HFFc6 (cell line): ENCODE measurements at places on chromosomes 3 and 15. TPM values are rescaled to one million over a fixed set of nuclear protein-coding genes. Genes with fewer than 3 reads are reported as not detected.

- H3K4me1 ChIP-seq, result no peaks in the 10 kb centered on the region
- H3K27ac ChIP-seq, result no peak overlapping the region
- no peak overlapping the region for H3K4me3 ChIP-seq
- peaks cover 7% of the 10 kb centered on the region for H3K36me3 ChIP-seq
Observed at GRCh38 chr3:51703068-51703760, 3.7 kb upstream of the GRM2 start.

GRCh38 chr3:19427422-19428149 lies 279.3 kb downstream of the KCNH8 start:
- H3K36me3 ChIP-seq, result no peaks in the 10 kb centered on the region
- no peak overlapping the region for H3K27ac ChIP-seq
- no peaks in the 10 kb centered on the region for H3K27me3 ChIP-seq
- H3K4me3 ChIP-seq, result no peak overlapping the region
- no peak for DNase-seq

DNA sequence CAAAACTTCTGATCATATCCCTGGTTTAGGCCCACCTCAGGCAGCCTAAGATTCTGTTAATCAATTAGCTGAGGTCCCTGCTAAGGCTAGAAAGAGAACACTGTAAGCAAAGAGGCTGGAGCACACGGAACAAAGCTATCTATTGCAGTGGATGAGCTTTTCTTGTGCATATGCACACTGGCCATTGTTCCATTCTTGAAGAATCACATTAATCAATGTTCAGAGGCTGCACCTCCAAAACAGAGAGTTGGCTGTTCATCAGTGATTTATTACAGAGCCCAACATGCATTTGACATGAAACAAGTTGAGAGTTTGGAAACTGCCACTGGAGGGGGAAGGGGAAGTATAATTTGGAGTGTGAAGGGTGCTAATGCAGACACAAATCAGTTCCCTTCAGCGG lies 873.0 kb downstream of the ROBO1 start:
- peaks cover 11% of the 10 kb centered on the region for H3K36me3 ChIP-seq
- DNase-seq, result no peak
- H3K27ac ChIP-seq, result no peak overlapping the region
- H3K4me3 ChIP-seq, result no peak overlapping the region

DNA sequence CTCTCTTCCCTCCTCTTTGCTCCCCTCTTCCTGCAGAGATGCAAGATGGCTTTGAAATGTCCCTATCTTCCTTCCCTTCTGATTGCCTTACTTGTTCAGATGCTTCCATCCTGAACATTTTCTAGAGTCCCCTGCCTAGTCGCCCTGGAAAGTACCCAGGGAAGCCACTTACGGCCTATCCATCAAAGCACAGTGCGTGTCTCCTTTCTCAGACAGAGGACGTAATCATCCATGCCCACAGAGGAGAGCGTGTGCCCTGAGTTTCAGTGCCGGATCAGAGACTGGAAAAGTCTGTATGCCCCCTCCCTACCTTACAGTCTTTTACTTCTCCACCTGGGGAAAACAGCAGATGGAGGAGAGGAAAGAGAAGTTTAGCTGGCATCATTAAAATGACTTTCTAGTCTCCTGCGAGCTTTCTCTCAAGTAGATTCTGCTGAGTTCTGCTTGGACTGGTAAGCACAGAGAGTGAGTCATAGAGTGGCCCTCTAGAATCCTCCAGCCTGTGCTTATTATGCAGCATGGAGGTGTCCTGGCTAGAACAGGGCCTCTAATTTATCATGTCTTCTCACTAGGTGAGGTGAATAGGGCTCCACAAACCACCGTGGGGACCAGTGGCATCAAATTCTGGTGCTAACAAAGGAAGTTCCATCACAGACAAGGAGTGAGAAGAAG lies 114.6 kb downstream of the SLCO3A1 start:
- H3K27ac ChIP-seq, result no peak overlapping the region
- H3K36me3 ChIP-seq, result peaks cover 5% of the 10 kb centered on the region
- peaks cover 3% of the 10 kb centered on the region; the same call in 1 of the 2 replicates for H3K27me3 ChIP-seq
- H3K4me1 ChIP-seq, result peaks cover 47% of the 10 kb centered on the region
- H3K4me3 ChIP-seq, result no peak overlapping the region

- no peak overlapping the region for H3K27ac ChIP-seq
- peaks cover 10% of the 10 kb centered on the region; the same call in 1 of the 2 replicates for H3K36me3 ChIP-seq
- H3K4me3 ChIP-seq, result no peak overlapping the region
Observed at GRCh38 chr3:171372694-171373093, 87.5 kb downstream of the TNIK start.

DNA sequence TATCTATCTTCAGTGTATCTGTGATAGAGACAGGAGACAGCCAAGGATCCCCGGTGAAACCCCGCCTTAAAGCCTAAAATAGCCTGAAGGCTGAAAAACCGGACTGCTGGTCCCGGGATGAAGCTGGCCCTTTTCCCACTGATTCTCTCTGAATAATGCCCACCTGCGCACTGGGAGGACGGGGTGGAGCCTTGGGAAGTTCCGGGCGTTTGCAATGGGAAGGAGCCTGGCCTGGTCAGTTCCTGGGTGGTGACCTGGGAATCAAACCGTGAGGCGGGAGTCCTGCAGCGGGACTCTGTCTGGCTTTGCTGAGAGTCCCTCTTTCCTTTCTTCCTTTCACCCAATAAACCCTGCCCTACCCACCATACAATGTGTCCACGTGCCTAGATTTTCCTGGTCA lies 157.9 kb downstream of the C3orf38 start:
- H3K4me1 ChIP-seq, result no peaks in the 10 kb centered on the region
- H3K27me3 ChIP-seq, result peaks cover 1% of the 10 kb centered on the region; the same call in 1 of the 2 replicates
- H3K4me3 ChIP-seq, result no peak overlapping the region
- no peak for DNase-seq
- H3K27ac ChIP-seq, result no peak overlapping the region
- H3K36me3 ChIP-seq, result no peaks in the 10 kb centered on the region

ADAMTSL3 gene
- total RNA-seq, result not detected in 2 replicates

PLSCR4 gene
- 9.0 to 10.7 TPM (median 9.5 TPM) in 3 replicates for total RNA-seq

GPR87 gene
- total RNA-seq, result not detected in 3 replicates

DNA sequence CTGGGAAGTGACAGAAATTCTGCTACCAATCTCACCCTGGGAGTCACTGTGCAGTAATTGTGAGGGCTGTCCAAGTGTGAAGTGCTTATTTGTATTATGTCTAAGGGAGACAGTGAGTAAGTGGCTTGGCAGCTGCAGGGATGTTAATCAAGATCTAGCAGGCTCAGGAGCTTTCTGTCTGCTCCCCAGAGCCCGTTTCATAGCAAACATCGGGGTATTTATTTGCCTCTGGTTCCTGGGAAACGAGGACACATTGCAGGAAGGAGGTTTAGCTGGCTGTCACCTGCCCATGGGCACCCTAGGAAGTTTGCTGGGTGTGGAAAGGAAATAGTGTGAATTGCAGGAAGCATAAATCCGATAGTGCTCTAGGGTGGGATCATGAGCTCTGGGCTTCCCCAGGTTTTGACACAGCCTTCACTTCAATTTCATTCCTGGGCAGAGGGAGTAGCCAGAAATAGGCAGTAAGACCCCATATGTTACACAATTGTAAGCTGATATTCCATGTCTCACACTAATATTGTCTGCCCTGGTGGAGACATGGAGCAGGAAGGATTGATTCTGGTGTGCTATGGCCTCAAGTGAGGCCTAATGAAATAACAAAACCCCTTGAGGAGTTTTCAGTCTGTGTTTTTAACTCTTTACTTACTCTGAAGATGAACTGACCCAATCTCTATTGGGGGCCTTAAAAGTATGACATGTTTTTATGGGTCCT lies 74.1 kb upstream of the MITF start:
- no peak overlapping the region for H3K4me3 ChIP-seq
- H3K27me3 ChIP-seq, result peaks cover 18% of the 10 kb centered on the region
- no peaks in the 10 kb centered on the region for H3K36me3 ChIP-seq
- H3K4me1 ChIP-seq, result peaks cover 11% of the 10 kb centered on the region
